ENCODE measurements at places on chromosomes 6 and 20.
A peak's percentile ranks its signal among the peaks of the same experiment; 100 is the strongest.

GRCh38 chr6:69866770-69867638 is 648 bp downstream of the COL19A1 start:
- DNase-seq: no peak

DNA sequence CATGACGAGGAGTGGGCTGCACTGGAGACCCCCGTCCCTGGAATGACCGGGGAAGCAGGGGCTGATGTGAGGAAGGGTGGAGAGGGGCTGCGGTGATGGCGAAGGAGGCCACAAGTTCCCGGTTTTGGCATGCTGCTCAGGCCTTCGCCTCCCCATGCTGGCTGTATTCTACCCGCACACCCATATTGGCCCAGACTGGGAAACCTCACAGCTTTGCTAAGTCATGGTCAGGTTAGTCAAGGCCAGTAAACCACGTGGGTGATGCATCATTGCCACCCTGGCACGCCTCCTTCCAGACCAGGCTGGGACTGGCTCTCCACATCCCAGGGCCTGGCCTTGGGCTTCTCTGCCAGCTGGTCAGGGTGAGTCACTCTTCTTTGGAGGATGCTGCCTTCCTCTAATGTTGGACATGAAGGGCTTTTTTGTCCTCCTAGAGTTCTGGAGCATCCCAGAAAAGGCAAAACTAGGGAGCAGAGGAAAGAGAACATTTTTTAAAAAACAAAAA is 53.8 kb downstream of the PCNA start:
- DNase-seq: no peak

DNA sequence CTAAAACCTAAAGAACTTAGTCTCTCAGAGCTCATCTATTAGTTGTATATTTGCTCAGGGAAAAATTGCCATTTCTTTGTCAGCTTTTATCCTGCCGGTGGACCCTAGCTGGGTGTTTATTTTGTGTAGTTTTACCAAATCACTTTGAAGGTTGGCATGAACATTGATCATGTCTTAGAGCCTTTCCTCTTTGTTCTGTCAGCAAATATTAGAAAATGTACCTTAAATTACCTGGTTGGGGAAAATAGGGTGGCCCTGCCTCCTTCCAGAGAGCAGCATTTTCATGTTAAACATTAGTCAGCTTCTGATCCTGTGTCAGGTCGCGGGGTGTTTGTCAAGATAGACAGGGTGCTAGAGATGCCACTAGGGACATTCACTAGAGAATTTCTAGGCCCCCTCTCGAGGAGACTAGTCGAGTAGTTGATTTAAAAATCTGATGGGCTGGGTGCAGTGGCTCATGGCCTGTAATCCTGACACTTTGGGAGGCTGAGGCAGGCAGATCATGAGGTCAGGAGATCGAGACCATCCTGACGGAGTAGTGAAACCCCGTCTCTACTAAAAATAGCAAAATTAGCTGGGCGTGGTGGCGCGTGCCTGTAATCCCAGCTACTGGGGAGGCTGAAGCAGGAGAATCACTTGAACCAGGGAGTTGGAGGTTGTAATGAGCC is 11.2 kb downstream of the RALY start:
- DNase-seq: no peak

- DNase-seq: peak; percentile 88
Measured at GRCh38 chr6:136113736-136114173, 136.4 kb downstream of the MTFR2 start.

DNA sequence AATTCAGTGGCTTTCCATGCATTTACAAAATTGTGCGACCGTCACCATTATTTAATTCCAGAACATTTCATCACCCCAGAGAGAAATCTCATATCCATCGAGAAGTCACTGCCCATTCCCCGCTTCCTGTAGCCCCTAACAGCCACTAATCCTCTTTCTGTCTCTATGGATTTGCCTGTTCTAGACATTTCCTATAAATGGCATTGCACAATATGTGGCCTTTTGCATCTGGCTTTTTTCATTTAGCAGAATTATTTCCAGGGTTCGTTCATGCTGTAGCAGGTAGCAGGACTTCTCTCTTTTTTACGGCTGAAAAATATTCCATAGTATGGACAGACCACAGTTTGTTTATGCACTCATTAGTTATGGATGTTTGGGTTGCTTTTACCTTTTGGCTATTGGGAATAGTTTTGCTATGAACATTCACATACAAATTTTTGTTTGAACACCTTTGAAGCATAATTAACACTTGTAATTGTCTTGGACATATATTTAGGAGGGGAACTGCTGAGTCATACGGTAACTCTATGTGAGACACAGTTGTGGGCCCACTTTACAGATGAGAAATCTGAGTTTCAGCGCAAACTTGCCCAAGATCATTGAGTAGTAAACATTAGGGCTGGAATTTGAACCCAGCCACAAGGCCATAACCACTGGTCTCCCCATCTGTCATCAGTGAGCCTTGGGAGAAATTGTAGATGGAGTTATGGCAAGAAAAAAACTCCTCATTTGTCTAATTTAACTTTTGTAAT is 126.9 kb downstream of the BMP7 start:
- DNase-seq: no peak

DNA sequence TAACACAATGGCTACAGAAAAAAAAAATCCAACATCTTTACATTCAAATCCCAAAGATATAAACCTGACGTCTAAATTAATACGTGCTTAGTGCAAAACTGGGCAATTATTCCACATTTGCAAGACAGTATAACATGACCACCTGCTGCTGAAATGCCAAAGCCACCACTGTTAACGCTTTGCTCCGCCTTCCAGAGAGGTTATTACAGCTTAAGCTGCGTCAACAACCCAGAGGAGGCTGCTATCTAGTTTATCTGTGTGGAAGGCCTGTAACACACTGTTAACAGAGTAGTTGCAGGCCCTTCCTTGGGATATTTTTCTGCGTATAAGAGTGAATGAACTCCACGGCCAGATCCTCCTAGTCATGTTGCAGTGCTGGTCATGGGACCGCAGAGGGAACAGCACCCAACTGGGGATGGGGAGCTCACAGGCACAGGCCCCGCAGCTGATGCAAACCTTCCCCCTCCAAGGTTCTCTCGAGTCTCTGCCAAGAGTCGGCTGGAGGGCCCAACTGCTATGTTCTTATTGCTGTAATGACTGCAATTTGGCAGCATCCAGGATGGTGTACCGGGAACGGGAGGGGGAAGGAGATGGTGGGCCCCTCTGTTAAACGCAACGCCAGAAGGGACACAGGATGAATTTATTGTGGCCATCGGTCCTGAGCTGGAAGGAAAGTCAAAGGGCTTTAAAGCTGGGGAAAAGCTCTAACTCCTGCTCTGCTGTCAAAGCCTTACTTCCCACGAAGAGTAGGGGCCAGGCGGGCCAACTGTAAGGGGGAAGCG is 993 bp upstream of the NCOA7 start:
- DNase-seq: no peak

GRCh38 chr6:91626911-91627310 is 1040.0 kb upstream of the MAP3K7 start:
- no peak for DNase-seq

- no peak for DNase-seq
Measured at GRCh38 chr6:7894262-7895124, 16.1 kb downstream of the TXNDC5 start.

DNA sequence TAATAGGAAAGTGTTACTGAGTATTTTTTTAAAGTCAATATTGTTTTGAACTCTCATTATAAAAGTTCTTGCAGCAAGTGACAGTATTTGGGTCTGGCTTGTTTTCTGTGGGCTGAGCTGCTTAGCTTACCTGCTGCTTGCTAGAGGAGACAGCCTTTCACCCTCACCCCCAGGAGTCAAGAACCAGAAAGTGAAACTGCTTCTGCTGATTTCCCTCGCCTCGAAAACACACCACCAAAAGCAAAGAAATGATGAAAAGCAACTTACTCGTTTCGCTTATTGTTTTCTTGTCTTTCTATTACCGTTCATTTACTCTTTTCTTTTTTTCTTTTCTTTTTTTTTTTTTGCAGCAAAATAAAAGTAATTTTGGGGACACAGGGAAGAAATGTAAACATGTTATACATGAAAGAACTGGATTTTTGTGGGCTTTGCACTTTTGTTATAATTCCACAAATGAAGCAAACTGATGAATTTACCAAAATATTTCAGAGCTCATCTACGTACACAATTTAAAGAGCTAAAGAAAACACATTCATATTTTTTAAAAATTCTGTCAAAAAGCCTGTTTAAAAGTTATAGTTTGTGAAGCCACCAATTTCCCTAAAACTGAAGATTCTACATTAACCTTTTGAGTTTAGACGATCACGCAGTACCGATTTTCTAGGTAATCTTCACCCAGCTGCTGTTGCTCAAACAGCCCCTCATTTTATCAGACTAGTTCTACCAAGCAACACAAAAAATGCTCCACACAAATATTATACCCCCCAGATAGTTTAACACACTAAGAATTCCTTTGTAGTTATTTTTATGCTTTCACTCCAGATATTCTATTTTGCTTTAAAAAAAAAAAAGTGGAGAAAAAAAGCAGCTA is 1.7 kb downstream of the SCML4 start:
- DNase-seq: no peak

GRCh38 chr6:153073841-153074240 is 57.2 kb downstream of the RGS17 start:
- DNase-seq: no peak

DNA sequence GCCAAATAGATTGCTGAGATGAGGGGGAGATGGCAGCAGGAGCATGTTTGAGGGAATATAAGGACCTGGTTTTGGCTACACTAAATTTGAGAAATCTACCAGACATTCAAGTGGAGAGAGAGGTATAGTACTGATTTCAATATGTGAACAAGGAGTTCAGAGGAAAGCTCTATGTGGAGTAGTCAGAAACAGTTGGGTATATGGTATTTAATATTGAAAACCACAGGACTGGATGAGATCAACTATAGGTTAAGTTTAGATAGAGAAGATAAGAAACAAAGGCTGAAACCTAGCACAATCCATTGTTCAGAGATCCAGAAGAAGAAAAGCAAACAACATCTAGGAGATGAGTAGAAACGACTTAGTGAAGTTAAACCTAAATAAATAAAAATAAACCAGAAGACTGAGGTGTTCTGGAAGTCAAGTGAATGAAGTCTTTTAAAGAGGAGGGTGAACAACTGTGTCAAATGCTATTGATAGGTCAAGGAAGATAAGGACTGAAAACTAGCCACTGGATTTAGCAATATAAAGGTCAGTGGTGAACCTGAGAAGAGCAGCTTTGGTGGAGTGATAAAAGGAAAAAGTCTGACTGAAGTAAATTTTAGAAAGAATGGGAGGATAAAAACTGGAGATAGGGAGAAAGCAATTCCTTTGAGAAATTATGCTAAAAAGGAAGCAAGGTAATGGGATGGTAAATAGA is 121.2 kb upstream of the RUNX2 start:
- no peak for DNase-seq

DNA sequence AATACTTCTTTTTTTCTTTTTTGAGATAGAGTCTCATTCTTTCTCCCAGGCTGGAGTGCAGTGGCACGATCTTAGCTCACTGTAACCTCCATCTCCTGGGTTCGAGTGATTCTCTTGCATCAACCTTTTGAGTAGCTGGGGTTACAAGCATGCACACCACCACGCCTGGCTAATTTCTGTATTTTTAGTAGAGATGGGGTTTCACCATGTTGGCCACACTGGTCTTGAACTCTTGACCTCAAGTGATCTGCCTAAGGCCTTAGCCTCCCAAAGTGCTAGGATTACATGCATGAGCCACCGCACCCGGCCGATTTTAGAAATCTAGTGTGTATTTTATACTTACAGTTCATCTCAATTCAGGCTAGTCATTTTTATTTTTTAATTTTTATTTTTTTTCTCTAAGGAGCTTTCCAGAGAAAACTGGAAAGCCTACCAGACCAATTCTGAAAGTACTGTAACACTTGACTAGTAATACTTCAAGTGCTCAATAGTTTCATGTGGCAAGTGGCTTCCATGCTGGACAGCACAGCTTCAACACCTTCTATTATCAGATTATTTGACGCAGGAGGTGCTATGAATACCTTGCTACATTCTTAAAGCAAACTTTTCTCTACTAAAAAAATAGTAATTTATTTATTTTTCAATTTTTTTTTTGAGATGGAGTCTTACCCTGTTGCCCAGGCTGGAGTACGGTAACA is 25.0 kb downstream of the POLR1C start:
- no peak for DNase-seq

DNA sequence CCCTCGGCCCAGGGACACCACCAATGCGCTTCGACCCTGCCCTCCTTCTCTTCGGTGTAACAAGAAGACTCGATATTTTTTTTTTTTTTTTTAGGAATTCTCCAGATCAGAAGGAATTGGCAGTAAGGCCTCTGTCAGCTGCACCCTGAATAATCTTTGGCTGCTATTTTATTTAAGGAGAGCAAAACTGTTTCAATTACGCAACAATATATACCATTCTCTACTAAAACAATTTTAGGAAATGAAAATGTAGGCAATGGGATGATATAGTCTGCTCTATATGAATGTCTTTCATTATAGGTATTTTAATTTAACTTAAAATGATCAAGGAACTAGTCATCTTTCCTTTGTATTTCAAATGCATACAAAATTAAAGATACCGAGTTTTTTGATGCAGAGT is 13.3 kb downstream of the ZCCHC3 start:
- DNase-seq: no peak

GRCh38 chr20:61876952-61877728 is 188.5 kb downstream of the TAF4 start:
- no peak for DNase-seq
